Left kidney (tissue), 8 donors: ENCODE measurements at places on chromosomes 4 and X. TPM values are rescaled to one million over a fixed set of nuclear protein-coding genes. Genes with fewer than 3 reads are reported as not detected.

MAB21L2 gene
- not detected for polyA plus RNA-seq

NEIL3 gene
- 9.3 TPM for polyA plus RNA-seq

FBXL5 gene
- 134 TPM for polyA plus RNA-seq

GUF1 gene
- 34.6 TPM for polyA plus RNA-seq

RASSF6 gene
- polyA plus RNA-seq: 8.8 TPM

IL1RAPL1 gene
- 2.5 TPM for polyA plus RNA-seq

LRAT gene
- 0.71 TPM for polyA plus RNA-seq

FAM90A26 gene
- polyA plus RNA-seq: 0.22 TPM

SERPINA7 gene
- polyA plus RNA-seq: 0.12 TPM

SHROOM2 gene
- polyA plus RNA-seq: 16.8 TPM

WDR17 gene
- 16.2 TPM for polyA plus RNA-seq
